Spinal cord (tissue), 10 donors: ENCODE measurements at places on chromosomes 2 and 18. TPM values are rescaled to one million over a fixed set of nuclear protein-coding genes. Genes with fewer than 3 reads are reported as not detected.
A peak's percentile ranks its signal among the peaks of the same experiment; 100 is the strongest.

DNA sequence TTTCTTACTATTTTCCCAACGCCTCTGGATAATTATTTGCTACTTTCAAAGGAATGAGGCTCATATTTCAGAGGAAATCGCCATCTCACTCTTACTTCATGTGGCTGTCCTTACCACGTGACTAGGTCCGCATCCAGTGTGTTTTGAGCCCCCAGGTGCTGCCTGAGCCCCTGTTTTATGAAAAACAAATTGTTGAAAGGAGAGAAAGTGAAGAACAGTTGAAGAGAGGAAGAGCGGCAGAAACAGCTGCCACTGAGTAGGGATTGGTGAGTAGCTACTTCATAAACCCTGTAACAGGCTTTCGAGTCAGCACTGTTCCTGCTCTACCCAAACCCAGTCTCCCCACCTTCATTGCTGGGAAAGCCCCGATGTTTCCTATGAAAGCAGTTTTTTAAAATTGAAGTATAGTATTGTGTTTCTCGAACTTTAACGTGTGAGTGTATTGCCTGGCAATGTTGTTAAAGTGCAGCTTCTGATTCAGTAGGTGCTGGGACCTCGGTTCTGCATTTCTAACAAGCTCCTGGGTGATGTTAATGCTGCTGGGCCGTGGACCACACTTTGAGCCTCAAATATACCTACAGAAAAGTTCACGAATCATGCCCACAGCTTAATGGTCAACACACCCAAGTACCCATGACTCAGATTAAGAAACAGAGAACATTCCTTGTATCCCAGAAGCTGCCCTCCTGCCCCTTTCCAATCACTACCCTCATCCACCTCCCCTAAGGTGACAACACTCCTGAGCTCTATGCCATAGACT lies 39.7 kb downstream of the TMEM177 start:
- no peak for DNase-seq

- DNase-seq, result no peak
These were observed 174.5 kb downstream of the MAIP1 start for GRCh38 chr2:200129721-200130462.

GRCh38 chr2:152336119-152336853 lies 1.3 kb downstream of the FMNL2 start:
- peak; percentile 64 for DNase-seq

DNA sequence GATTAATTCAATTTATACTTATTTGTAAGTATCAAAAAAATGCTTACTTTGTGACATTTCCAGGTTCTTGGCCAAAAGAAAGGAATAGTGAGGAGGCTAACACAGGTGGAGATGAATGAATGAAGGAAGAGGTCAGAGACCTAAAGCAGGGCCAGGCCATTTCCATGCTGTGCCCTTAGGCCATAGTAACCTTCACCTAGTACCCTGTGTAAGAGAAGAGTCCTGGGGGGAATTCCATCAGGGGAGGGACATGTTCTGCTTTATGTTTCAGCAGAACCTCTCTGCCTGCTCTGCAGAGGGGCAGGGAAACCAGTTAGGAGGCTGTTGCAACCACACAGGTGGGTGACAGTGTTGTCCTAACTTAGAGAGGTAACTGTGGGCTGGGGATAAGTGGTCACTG lies 204.2 kb upstream of the CDH20 start:
- DNase-seq, result no peak

DNA sequence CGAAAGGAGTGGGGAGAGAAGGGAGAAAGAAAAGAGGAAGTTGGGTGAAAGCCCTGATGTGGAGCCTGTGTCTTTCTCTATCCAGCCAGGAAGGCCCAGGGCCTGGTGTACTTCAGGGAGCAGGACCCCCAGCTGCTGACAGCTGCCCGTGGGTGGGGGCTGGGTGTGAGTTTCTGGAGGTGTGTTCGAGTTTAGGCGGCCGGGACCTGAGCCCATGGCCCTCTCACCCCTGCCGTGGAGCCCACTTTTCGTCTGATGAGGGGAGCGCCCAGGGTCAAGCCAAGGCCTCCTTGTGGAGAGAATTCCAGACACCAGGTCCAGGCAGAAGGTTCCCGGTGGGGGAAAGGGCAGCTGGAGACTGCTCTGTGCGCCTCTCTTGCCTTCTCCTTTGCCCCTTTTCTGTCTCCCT lies 2.2 kb downstream of the SIX3 start:
- DNase-seq, result no peak

DNA sequence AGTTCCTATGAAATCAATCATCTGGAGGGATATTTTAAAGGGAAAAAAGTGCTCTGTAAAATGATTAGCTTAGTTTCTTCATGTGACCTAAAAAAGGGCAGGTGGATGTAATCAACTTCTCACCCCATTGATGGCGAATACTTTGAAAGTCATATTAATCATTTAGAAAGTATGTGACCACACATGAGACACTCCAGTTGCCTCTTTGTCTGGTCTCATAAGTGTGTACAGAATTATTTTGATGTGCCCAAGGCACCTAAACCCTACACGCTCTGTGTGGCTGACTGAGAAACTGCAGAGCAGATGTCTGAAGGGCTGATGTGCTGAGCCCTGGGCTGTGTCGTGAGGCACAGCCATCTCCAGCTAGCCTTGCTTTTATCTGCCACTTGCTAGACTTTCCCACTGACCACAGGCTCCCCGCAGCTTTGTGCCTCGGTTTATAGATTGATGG lies 26.9 kb downstream of the SGPP2 start:
- no peak for DNase-seq

- no peak for DNase-seq
These were observed 492.1 kb upstream of the MYT1L start for GRCh38 chr2:2823061-2823753.

- no peak for DNase-seq
These were observed 225.2 kb upstream of the SPOPL start for GRCh38 chr2:138276339-138276738.

GRCh38 chr2:216242365-216242764 lies 129.9 kb downstream of the MARCHF4 start:
- DNase-seq, result peak; percentile 46

DNA sequence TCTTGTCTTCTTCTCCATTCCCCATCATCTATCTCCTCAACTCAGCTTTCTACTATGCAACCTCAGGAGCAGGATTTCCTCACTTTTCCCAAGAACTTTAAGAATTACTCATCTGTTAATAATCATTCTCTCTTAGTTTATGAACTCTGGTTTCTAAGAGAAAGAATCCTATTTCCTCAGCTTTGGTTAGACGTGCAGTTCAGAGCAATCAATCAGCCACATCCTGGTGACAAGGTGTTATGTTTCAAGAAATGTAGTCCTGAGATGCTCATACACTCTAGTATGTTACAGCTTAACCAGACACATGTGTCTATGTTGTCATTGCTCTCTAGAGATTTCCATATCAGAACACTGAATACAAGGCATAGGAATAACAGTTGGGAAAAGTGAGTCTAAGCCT lies 277.9 kb downstream of the MBD2 start:
- DNase-seq, result no peak

GRCh38 chr2:220167956-220168355 lies 540.5 kb downstream of the SLC4A3 start:
- no peak for DNase-seq

- no peak for DNase-seq
These were observed 75.6 kb downstream of the SRD5A2 start for GRCh38 chr2:31505111-31505510.

DNA sequence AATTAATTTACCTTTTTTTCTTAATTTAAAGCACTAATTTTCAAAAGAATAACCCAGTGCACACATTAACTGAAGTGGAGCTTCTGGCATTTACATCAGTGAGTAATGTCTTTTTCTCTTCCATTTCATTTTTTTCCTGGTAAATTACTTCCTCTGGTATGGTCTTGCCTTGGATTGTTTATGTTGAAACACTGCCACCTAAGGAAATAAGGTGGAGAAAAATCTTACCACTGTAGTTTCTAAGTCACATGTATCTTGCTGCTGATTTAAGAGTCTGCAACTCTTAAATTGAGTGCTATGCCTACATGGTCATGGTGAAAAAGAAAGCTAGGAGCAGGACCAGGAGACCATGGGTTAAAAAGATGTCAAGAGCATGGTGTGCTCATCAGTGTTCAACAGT lies 51.0 kb downstream of the TTC27 start:
- DNase-seq, result no peak

DNA sequence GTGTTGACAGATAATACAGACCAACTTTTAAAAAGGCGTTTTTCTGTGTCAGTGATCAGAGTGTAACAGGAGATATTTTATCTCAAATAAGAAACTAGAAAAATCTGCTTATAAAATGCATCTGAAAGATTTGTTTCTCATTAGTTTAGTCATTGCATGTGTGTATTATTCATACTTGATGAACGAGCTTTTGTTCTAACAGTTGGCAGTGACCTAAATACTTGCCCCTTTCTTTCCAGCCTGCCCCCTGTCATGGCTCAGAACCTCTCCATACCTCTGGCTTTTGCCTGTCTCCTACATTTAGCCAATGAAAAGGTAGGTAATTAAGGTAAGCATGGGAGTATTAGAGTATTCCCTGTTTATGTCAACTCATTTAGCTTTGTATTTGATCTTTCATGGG lies 33.6 kb downstream of the NCAPH start:
- no peak for DNase-seq

DNA sequence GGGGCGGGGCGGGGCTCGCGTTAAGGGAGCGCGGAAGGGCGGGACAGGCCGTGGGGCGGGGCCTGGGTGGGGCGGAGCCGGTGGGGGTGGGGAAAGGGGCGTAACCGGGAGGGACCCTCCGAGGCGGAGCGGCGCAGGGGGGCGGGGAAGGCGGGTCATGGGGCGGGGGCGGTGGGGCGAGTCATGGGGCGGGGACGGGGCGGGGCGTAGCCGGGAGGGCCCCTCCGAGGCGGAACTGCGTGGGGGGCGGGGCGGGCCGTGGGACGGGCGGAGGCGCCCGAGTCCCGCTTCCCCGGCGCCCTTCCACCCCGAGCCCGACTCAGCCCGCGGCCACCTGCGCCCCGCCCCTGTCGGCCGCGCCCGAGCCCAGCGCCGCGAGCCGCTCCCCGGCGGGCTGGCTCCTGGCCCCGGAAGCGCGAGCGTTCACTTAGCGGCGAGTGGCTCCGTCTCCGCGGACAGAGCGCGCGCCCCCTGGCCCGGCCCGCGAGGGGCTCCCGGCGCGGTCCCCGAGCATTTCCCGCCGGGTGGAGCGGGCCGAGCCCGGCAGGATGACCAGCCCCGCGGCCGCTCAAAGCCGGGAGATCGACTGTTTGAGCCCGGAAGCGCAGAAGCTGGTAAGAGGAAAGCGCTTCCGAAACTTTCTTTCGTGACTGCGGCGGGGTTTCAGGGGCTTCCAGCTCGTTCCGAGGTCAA lies 64.7 kb downstream of the LRRFIP1 start:
- no peak for DNase-seq

DNA sequence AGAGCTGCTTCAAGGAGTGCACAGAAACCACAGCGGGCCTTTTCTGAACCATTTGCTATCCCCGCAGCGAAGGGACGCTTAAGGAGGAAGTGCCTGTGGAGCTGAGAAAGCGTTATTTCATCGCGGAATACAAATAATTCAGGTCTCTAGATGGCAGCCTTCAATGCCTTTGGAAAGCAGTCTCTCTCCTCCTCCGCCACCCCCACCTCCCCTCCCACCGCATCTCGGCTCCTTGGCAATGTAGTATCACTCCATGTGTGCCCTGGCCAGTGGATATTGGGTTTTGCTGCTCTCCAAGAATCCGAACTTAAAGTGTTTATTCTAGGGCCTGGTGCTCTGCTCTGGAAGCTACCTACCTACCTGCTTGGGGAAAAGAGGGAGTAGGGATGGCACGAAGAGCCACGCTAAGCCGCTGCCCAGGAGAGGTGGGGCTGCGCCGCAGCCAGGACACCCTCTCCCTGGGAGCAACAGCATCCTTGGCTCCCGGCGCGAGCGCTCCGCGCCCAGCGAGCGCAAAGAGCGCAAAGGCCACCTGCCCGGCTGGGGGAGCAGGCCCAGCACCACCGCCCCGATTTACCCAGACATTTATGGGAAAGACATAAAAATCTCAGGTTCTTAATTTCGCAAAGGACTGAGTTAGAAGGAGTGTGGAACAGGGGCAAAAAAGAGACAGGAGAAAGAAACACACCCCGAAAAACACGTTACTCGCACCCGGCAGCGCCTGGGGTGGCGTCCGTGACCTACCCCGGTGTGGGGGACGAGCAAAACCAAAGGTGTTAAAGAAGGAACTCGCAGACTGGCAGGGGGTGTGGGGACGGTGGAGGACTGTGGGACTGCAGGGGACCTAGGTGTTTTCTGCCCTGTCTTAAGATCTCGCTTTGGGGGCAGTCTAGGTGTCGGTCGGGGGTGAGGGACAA lies 1.0 kb downstream of the SPHKAP start:
- DNase-seq, result peak; percentile 90

- no peak for DNase-seq
These were observed 139.7 kb downstream of the BCL11A start for GRCh38 chr2:60413814-60414168.

GRCh38 chr18:11986061-11986460 lies 4.8 kb downstream of the IMPA2 start:
- DNase-seq, result no peak

GRCh38 chr2:173884025-173884802 lies 81.0 kb downstream of the SP3 start:
- no peak for DNase-seq

GRCh38 chr2:240501531-240501991 lies 56.2 kb downstream of the ANKMY1 start:
- no peak for DNase-seq

GRCh38 chr2:194289712-194290346 lies 1367.2 kb upstream of the SLC39A10 start:
- no peak for DNase-seq

DNA sequence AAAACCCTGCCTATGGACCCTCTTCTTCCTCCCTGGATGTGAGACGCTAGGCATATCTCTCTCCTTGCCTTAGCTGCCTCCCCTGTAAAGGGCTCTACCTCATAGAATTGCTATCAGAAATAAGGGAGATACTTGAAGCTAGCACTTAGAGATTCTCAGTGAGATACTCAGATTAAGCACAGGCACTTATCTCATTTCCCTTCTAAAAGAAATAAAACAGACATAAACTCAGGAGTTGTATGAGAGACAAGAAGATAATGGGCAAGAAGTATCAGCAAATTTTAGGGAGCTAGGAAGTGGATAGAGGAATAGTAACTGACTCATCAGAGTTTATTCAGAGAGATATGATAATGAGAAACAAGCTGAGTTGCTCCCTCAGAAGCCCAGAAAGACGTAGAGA lies 131.0 kb downstream of the SP3 start:
- no peak for DNase-seq

DNA sequence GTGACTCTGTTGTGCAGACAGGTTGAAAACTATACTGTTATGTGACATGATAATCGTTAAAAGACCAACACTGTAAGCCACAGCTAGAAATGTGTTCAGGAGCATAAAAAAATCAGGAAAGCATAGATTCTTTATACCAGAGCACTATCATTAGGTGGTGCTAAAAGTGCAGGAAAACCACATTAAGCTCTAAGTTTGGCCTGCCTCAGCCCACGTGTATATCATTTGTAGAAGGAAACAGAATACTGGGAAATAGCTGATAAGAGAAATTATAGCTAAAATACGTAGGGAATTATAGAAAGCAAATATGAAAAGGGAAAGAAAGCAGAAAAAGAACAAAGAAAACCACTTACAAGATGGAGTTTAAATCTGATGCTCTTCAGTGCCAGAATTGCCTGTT lies 26.5 kb upstream of the C2orf74 start:
- DNase-seq, result peak; percentile 6

STPG4 gene
- not detected for total RNA-seq

CTLA4 gene
- total RNA-seq, result 0.33 TPM

CNTNAP5 gene
- total RNA-seq, result 63.2 TPM

SCN9A gene
- 18.6 TPM for total RNA-seq

ZNF385B gene
- 4.4 TPM for total RNA-seq

DES gene
- total RNA-seq, result 4.8 TPM

RAD51AP2 gene
- total RNA-seq, result 0.22 TPM

ACKR3 gene
- total RNA-seq, result 52.0 TPM

MREG gene
- 11.6 TPM for total RNA-seq

ABHD3 gene
- total RNA-seq, result 10.2 TPM

ZSWIM2 gene
- total RNA-seq, result 0.28 TPM

APLF gene
- 5.8 TPM for total RNA-seq

RGPD3 gene
- 0.50 TPM for total RNA-seq

SESTD1 gene
- 58.6 TPM for total RNA-seq
